GM18507 (cell line): ENCODE measurements at places on chromosomes 12 and 14.

DNA sequence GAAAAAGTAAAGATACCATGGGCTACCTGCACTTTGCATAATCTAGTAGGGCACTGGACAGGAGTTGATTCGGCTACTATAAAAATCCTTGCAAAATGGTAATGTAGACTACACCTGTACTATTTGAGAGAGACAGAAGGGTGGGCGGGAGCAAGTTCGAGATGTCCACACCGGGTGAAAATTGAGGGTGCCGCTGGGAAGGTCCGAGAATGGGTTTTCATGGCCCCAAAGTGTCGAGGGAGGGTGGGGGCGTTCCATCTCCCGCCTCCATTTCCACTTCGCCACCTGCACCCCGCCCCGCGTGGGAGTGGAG, 648 bp downstream of the SNX6 start:
- DNase-seq, result no peak

- DNase-seq, result no peak
Measured at GRCh38 chr14:101249676-101250036, 311.6 kb upstream of the DIO3 start.

DNA sequence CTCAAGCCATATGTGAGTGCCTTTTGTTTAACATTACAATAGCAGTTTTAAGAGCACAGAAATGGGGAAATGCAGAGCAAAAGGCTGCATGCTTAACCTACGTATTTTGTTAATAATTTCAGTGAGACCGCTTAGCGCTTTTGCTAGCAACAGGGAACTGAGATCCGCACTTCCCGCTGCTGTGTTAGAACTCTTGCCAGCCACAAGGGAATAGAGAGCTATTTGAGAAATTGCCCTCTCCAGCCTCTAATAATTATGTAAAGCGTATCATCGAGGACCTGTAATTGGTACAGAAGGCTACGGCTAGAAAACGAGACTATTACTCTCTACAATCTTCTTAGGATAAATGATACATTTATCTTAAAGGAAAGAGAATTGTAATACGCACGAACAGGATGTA, 205.2 kb upstream of the GRIP1 start:
- no peak for DNase-seq

- DNase-seq, result no peak
Measured at GRCh38 chr12:118984161-118984943, 3.0 kb downstream of the SRRM4 start.

GRCh38 chr12:3172124-3173007, 95.2 kb downstream of the TSPAN9 start:
- no peak for DNase-seq

- no peak for DNase-seq
Measured at GRCh38 chr14:92585981-92586937, 72.7 kb downstream of the RIN3 start.

DNA sequence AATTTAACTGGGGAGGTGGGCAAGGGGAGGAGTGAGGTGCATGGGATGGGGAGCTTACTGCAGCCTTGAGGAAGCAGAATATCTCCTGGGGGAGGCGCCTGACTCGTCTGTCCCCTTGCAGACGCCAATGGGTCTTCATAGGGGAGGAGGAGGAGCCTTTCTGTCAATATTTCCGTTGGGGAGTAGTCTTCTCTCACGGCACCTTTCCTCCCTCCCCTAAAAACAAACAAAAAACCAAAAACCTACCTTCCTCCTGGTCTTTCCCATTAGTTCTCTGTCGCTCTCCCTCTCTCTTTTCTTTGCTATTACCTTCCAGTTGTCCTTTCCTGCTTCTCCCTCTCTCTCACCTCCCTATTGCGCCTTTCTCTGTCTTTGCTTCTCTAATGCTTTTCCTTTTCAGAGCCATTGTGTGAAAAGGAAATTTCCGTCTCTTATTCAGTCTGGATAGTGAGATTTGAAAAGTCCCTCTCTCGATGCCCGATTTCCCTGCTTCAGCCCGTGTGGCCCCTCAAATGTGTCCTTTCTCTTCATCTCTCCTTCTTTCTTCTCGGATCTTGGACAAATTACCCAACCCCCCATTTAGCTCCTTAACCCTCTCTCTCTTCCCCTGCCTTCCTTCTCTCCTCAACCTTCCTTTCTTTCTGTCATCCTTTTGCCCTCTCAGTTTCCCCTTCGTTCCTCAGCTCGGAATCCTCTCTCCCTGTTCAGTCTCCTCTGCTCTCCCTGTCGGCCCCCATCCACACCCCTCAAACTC, 5.9 kb downstream of the GPR84 start:
- peak; percentile 45 for DNase-seq

DNA sequence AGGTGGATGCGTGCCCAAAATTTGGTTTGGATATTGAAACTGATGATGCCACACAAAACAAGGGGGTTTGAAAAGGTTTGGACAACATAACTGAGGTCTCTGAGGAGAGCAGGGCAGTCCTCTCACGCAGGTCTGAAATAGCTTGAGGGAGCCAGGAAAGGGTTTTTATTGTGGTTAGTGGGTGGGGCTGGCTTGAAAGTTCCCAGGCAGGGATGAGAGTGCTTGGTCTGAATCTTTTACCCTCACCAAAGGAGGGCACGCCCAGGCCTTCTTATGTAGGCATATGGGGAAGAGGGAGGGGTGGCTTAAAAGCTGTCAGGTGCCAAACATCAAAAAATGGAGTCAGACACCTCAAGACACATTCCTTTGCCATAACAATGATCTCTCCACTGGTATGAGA, 493.1 kb upstream of the CCDC196 start:
- DNase-seq, result no peak

DNA sequence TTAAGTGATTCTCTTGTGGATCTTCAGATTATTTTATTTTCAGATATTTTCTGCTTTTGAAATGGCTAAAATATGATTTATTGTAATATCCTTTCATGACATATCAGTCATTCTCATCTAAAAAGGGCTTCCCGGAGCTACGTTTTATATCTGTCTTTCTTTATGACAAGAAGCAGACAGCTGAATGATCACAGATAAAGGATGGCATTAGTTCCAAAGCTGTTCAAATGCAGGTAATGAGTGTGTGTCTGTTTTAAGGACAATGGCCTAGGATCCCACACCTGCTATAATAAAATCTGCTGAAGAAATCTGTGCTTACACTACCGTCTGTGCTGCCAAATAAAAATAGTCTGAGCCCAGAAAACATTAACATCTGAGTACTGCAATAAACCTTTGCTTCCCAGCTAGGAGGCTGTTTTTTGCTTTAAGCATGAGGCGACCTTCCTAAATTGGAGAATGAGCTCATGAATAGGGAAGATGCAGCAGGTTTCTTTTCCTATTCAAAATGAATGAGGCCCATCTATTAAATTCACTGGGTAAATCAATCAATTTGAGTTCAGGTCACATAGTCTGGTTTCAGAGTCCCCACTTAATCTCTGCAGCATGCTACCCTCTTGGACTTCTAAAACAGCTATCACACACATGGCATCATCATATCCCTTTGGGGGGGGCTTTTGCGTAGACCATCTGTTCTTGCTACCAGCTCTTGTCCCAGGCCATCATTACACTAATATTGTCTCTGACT, 498.5 kb downstream of the NELL2 start:
- DNase-seq, result no peak

DNA sequence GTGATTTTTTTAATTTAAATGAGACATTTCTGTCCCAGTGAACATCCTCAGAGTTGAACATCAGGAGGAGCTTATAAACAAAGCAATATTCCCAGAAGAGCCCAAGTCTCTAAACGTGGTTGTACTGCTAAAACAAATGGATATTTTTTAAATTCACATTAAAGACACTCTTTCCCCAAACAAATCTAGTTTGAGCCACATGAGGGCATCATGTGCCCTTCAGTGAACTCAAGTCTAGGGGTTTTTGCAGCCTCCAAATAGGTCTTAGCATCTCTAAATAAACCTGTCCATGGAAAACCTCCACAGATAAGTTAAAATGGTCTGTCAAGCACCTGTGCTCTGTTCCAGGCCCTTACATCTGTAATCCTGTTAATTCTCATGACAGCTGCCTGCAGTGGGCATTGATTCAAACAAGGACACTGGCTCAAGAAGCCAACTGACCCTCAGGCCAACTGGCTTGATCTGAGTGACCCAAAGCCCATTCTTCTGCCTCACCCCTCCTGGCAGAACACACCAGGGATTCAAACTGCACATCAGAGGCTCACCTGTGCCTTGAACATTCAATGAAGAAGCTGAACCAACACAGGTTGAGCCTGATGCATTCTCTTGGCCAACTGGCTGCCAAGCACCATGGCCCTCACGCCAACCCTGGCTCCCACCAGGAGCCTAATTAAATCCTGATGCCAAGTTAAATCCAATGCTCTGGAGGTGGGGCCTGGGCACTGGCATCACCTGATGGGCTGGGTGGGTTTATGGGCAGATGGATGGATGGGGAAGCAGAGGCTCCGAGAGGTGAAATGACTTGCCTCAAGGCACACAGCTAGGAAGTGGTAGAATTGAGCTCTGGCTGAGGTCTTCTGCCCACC, 8.6 kb downstream of the ISCU start:
- no peak for DNase-seq

DNA sequence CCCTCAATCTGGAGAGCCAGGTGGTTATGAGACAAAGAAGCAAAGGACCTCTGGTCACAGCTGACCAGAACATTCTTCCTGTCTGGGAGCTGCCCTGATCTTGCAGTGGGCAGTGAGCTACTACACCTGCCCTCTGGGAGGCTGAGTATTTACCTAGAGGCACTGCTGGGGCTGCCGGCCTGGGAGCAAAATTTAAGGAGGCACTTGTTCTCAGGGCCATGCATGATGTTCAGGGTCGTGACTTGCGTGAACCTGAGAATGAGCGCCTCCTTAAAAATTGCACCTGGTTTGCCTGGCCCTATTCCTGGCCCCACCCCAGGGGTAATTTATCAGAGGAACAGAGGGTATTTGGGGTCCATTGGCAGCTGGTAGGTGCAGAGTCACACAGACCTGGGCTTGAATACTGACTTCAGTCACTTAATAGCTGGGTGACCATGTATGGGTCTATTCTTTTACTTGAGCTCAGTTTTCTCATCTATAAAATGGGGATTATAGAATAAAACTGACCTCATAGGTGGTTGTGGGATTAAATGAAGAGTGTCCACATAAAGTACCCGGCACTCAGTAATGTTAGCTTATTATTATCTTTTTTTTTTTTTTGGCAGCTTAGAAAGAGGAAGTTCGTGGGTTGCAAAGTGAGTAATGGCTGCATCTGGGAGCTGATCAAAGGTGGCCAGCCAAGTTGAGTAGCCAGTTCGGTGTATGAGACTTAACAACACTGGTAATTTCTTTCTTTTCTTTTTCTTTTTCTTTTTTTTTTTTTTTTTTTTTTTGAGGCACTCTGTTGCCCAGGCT, 107.4 kb upstream of the MED13L start:
- DNase-seq, result peak; percentile 25

GRCh38 chr12:88994971-88995370, 357.3 kb downstream of the DUSP6 start:
- no peak for DNase-seq

- no peak for DNase-seq
Measured at GRCh38 chr14:105979446-105979845, 453.1 kb downstream of the TMEM121 start.
